ENCODE measurements at places on chromosomes 2 and 18. TPM values are rescaled to one million over a fixed set of nuclear protein-coding genes. Genes with fewer than 3 reads are reported as not detected.

Gene ZAP70
- total RNA-seq: 3.1 TPM

Gene GTF2A1L
- total RNA-seq: not detected

Gene THSD7B
- total RNA-seq: 0.16 TPM

Gene KCNG2
- not detected for total RNA-seq

Gene RALB
- 25.3 TPM for total RNA-seq

Gene DDX18
- total RNA-seq: 64.4 TPM

Gene IL1B
- 1.7 TPM for total RNA-seq

DNA sequence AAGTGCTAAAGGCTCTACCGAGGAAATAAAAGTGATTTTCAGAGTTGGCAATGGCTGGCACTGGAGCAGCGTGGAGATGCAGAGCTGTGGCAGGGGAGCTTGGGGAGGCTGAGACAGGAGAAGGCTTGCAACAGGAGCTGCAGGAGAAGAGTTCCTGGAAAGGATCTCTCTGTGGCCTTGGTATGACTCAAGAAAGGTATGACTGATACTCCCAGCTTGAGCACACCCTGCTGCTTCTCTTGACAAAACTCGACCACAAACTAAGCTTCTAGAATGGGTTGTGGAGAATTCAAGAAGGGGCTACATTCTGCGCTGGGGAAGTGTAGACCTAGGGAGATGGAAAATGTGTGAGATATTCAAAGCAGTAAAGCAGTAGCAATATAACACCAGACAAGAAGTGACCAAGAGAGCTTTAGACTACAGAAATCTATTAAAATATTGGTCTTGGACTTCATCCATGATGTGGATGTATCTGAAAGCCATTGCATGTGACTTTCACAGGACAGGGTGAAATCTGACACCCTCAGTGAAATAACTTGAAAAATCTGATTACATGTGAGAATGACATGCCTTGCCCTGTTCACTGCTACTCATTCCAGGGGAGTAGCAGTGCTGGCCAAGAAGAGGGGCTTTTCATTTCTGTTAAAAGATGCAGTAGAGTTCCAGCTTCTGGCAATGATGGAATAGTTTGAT lies 41.5 kb downstream of the SUCLG1 start:
- peaks cover 4% of the 10 kb centered on the region for H3K36me3 ChIP-seq
- H3K27ac ChIP-seq: no peak overlapping the region
- H3K27me3 ChIP-seq: peaks cover 2% of the 10 kb centered on the region

DNA sequence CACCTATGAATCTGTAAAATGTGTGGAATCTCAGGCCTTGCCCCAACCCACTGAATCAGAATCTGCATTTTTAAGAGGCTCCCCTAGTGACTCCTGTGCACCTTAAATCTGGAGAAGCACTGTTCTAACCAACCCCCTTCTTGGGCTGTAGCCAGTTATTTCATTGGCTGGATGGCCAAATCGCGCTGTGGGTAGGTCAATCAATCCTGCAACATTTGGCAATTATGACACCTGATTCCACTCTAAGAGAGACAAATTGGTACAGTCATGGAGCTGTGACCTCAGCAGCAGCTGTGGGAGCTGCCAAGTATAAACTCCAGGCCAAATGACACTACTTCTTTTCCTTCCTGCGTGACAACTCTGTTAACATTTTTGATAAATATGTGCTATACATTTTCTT lies 208.7 kb downstream of the CLIP4 start:
- no peak for DNase-seq
- no peaks in the 10 kb centered on the region for H3K36me3 ChIP-seq
- no peak overlapping the region for H3K4me3 ChIP-seq

DNA sequence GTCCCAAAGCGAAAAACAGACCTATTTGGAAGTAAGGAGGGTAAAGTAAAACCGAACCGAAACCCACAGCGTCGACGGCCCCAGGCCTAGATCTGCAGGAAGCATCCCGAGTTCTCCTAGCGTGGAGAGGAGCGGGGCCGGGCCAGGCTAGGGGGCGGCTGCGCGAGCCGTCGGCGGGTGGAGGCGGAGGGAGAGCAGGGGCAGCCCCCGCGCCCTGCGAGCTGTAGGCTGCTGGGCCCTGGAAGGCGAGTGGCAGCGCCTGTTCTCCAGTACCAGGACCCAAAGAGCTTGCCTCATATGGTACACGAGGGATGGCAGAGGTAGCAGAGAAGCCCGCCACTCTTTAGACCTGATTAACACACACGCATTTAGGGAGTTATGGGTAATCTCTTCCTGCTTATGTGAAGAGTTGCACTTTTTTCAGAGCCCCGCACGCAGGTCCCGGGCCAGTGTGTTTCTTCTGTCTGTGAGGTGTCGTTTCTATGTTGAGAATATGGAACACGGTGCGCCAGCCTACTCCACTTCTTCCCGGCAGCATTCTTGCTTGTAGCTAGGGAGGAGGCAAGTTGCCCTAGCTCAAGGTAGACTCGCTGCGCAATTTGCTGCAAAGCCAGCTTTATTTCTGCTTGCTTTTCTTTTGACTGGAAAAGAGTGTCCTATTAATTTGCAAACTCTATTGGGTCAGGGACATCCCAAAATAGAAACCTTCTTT lies 71.1 kb downstream of the ARHGEF33 start:
- no peaks in the 10 kb centered on the region for H3K36me3 ChIP-seq
- no peaks in the 10 kb centered on the region for H3K27me3 ChIP-seq
- no peak overlapping the region for H3K4me3 ChIP-seq
- no peak overlapping the region for H3K27ac ChIP-seq

- DNase-seq: no peak
- H3K27me3 ChIP-seq: peaks cover 78% of the 10 kb centered on the region
- no peaks in the 10 kb centered on the region for H3K4me1 ChIP-seq
- no peak overlapping the region for H3K4me3 ChIP-seq
- H3K27ac ChIP-seq: no peak overlapping the region
- H3K36me3 ChIP-seq: no peaks in the 10 kb centered on the region
Measured at GRCh38 chr2:241041589-241042158, 43.3 kb downstream of the SNED1 start.

DNA sequence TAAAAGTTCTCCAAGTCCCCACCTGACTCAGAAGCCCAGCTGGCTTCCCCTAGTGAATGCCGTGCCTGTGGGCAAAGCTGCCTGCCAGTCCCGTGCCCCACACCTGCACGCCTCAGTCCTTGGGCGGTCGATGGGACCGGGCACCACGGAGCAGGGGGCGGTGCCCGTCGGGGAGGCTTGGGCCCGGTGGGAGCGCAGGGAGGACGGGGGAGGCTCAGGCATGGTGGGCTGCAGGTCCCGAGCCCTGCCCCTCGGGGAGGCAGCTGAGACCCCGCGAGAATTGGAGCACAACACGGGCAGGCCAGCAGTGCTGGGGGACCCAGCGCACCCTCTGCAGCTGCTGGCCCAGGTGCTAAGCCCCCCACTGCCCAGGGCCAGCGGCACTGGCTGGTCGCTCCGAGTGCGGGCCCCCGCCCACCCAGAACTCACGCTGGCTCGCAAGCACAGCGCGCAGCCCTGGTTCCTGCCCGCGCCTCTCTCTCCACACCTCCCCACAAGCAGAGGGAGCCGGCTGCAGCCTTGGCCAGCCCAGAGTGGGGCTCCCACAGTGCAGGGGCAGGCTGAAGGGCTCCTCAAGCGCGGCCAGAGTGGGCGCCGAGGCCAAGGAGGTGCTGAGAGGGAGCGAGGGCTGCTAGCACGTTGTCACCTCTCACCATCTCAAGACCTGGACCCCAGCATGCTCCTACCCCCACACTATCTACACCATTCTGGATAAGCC lies 215.5 kb downstream of the TNS1 start:
- H3K4me1 ChIP-seq: peaks cover 4% of the 10 kb centered on the region
- no peak overlapping the region for H3K27ac ChIP-seq
- DNase-seq: no peak
- H3K27me3 ChIP-seq: no peaks in the 10 kb centered on the region
- H3K36me3 ChIP-seq: peaks cover 4% of the 10 kb centered on the region
- no peak overlapping the region for H3K4me3 ChIP-seq

- no peak overlapping the region for H3K4me3 ChIP-seq
- H3K27ac ChIP-seq: no peak overlapping the region
- H3K27me3 ChIP-seq: no peaks in the 10 kb centered on the region
Measured at GRCh38 chr2:113829761-113830160, 60.1 kb upstream of the ACTR3 start.

DNA sequence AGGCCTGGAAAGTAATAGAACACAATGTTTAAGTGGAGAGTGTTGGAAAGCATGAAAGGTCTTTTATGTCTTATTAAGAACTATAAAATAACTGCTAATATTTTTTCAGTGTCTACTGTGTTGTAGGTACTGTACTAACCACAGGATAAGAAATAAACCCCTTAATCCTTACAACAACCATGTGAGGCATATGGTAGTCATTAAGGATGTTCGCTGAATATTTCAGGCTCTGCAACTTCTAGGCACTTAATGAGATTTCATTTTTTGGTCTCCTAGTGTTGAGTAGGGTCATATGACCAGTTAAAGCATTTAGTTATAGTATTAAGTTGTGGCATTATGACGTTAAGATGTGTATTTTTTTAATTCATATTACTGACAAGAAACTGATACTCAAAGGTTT lies 346.6 kb upstream of the KCNH7 start:
- H3K27me3 ChIP-seq: peaks cover 32% of the 10 kb centered on the region
- no peak overlapping the region for H3K4me3 ChIP-seq
- no peaks in the 10 kb centered on the region for H3K36me3 ChIP-seq
- DNase-seq: no peak

DNA sequence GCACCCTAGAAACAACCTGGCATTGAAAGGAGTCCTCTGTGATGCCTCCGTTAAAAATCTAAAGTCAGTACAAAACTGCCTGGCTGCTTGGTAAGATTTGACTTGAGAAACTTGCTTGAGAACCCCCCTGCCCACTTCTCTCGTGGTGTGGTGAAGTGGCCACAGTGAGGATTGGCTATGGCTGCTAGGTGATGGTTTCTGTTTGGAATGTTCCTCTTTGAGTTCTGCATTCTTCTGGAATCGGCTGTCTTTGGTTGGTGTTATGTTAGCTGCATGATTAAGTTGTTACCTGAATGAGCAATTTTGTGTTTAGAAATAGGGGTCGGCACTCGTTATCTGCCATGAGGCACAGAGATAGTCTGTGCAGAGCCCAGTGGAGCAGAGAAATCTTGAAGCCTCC lies 21.7 kb upstream of the SAG start:
- H3K4me3 ChIP-seq: no peak overlapping the region
- DNase-seq: no peak
- peaks cover 44% of the 10 kb centered on the region for H3K36me3 ChIP-seq

- H3K27me3 ChIP-seq: peaks cover 15% of the 10 kb centered on the region
- no peak overlapping the region for H3K27ac ChIP-seq
- no peak overlapping the region for H3K4me3 ChIP-seq
- DNase-seq: no peak
Measured at GRCh38 chr2:65483763-65484162, 51.4 kb upstream of the SPRED2 start.

DNA sequence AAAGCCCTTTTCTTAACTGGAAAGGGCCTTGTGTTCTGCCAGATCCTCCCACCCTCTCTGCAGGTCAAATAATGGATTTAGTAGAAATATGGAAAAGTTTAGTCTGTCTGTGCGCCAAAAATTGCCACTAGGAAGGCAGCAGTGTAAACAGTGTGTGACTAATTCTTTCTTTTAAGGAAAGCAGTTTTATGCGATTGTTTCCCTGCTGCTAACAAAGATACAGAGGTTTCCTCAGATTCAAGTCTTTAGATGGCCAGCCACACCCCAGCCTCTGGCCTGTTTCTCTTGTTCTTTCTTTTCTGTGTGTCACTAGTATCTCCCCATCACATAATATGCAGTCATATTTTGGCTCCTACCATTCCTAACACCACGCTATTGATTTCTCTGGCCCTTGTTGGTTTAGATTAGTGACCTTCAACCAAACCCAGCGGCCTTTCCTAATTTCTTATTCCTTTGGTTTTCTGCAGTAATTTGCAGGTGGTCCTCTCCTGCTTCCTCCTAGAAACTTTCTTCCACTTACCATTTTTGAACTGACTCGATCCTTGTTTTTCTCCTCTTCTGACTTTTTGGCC lies 157.4 kb downstream of the LTBP1 start:
- no peak for DNase-seq
- no peak overlapping the region for H3K4me3 ChIP-seq
- H3K27ac ChIP-seq: no peak overlapping the region

- H3K27me3 ChIP-seq: peaks cover 6% of the 10 kb centered on the region
- H3K4me1 ChIP-seq: peaks cover 18% of the 10 kb centered on the region
- H3K36me3 ChIP-seq: no peaks in the 10 kb centered on the region
- H3K4me3 ChIP-seq: peak overlapping the region; percentile 22
- no peak for DNase-seq
Measured at GRCh38 chr2:201233812-201234662, 26.3 kb upstream of the CASP8 start.

DNA sequence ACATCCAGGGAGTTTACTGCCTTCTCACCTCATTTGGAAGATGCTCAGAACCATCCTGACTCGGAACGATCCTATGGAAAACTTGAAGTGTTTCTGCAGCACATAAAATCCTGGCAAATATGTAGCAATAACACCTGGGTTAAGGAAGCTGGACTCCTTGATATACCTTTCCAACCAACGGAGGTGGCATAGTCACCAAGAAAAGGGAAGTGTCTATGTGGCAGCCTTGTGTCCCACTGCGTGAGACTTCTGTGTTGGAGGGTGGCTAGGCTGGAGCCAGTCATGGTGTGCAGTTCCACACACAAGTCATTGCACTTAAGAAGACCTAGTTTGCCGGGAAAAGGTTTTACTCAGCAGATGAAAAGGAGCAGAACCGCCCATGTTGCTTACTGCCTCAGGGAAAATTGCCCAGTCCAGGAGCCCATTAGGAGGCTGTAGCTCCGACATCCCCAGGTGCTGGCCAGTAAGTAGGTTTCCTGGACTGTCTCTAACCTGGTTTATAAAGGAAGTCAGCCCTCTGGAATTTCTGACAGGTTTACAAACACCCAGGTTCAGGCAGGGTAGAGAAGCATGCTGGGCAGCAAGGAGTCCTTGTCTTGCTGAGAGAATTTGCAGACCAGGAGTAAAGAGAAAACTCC lies 46.2 kb upstream of the SPRED2 start:
- no peak for DNase-seq
- H3K4me1 ChIP-seq: no peaks in the 10 kb centered on the region
- H3K27ac ChIP-seq: no peak overlapping the region
- H3K27me3 ChIP-seq: peaks cover 5% of the 10 kb centered on the region

- H3K4me1 ChIP-seq: peaks cover 4% of the 10 kb centered on the region
- no peak for DNase-seq
- peaks cover 8% of the 10 kb centered on the region for H3K27me3 ChIP-seq
- no peaks in the 10 kb centered on the region for H3K36me3 ChIP-seq
- no peak overlapping the region for H3K4me3 ChIP-seq
- H3K27ac ChIP-seq: no peak overlapping the region
Measured at GRCh38 chr2:121242976-121243375, 42.0 kb downstream of the TFCP2L1 start.

GRCh38 chr2:63425079-63425416 lies 163.2 kb downstream of the WDPCP start:
- no peak overlapping the region for H3K4me3 ChIP-seq
- DNase-seq: no peak
- H3K4me1 ChIP-seq: no peaks in the 10 kb centered on the region
- H3K27me3 ChIP-seq: no peaks in the 10 kb centered on the region

Data from mesothelial cell of epicardium (in vitro differentiated cells).